Hematopoietic multipotent progenitor cell treated with erythropoietin and hydrocortisone succinate and interleukin-3 and kit ligand, for 17 days (in vitro differentiated cells): ENCODE measurements at places on chromosomes 1 and 21.
A peak's percentile ranks its signal among the peaks of the same experiment; 100 is the strongest.

DNA sequence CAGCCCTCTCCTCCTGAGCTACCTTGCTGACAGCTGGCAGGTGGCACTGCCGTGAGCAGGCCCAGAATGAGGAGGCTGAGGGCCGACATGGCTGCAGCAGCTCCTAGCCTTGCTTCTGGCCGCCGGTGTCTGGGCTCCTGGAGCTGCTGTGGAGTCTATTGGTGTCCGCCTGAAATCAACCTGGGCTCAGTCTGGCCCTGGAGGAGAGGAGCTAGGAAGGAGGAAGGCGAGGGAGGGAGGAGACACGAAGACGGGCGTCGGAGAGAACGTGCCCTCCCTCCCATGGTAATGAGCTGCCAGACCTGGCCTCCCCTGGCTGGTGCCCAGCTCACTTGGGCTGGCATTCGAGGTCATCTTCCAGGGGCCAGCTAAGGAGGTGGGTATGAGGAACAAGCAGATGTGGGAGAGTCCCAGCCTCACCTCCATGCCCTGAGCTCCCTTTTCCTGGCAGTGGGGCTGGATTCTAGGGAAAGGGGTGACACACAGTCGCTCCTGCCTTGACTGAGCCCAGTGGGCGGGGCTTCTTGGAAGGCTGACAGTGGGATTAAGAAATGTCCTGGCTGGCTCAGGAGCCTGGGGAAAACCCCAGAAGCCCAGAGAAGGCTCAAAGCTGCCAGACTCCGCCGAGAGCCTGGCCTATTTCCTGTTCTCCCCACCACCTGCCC is at the start of gene PDZK1IP1:
Gene PDZK1IP1, minus strand, starts transcription at position 193 of the 665 bp plus-strand sequence. Its CDS starts 104 bp downstream, at position 89.
- peak; percentile 90 for DNase-seq

DNA sequence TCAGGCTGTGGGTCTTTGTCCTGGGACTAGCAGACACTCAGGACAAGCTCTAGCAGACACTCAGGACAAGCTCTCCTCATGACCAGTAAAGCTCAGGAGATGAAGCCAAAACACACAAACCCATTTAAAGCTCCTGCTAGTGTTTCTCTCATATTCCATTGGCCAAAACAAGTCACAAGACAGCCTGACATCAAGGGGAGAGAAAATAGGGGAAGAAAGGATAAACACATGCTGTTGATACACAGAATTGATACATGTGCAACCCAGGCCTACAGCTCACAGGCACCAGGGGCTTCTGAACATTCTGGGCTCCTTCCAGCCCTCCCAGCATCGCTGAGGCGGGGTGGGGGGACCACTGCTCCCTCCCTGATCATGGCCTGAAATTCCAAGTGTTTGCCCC is 35.3 kb downstream of the ATF3 start:
- no peak for DNase-seq

DNA sequence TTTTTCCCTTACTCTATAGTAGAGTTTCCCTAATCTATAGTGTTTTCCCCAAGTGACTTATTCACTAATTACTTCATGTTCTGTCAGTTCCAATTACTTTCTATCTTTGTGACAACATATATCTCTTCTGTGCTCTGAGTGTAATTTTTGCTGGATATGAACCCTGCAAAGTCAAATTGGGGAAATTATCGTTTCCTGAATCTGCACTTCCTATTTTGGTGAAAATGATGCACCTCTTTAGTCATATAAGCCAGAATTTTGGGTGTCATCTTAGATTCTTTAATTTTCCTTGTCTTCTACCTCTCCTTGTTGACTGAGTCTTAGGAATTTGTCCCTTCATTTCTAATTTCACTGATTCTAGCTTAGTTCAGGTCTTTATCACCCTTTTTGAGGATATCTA is 33.4 kb upstream of the PRKACB start:
- no peak for DNase-seq

GRCh38 chr1:20840731-20841130 is 53.6 kb upstream of the HP1BP3 start:
- peak; percentile 49 for DNase-seq

DNA sequence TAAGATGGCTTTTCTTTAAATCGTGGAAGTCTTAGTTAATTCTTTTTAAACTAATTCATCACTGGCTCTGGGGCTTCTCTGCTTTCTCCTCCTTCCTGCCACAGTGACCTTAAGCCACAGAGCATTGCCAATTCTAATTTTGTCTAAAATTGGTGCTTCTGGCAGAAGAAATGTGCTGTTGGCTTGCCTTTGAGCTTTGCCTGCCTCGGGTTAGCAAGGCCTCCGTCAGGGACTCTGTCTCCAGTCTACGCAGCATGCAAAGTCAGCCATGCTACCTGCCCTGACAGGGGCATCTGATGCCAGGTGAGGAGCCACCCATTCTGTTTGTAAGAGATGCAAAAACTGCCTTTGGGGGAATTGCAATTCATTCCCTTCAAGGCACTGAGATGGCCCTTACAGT is 25.2 kb downstream of the CLDN14 start:
- no peak for DNase-seq

- no peak for DNase-seq
These were observed 161.2 kb downstream of the PSMG1 start for GRCh38 chr21:39022035-39022434.

GRCh38 chr1:102891868-102892625 is 216.3 kb downstream of the COL11A1 start:
- DNase-seq: no peak

DNA sequence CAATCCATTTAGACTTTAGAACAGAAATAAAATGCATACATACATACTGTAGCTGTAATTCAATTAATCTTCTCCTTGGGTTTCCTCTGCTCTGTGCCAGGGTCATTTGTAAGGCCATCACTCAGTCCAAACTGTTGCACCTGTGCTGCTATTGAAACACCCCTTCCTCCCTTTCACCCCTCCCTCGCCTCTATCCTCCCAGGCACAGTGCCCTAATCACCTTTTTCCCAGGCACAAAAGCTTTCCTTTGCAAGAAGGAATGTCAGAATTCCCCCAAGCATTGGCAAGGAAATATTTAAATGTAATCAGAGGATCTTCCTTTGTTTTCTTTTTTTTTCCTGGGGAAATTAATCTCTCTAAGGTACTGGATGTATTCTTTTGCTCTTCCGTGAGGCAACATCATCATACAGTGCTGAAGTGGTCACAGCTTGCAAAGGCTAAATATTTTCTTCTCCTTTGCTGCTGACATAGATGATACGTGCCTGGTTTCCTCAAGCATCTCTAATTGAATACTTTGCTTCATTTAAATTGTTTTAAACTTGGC is 339.3 kb upstream of the NR5A2 start:
- DNase-seq: no peak

GRCh38 chr1:111976842-111977241 is 12.6 kb downstream of the KCND3 start:
- no peak for DNase-seq

GRCh38 chr1:56045477-56045876 is 533.9 kb downstream of the PLPP3 start:
- no peak for DNase-seq

DNA sequence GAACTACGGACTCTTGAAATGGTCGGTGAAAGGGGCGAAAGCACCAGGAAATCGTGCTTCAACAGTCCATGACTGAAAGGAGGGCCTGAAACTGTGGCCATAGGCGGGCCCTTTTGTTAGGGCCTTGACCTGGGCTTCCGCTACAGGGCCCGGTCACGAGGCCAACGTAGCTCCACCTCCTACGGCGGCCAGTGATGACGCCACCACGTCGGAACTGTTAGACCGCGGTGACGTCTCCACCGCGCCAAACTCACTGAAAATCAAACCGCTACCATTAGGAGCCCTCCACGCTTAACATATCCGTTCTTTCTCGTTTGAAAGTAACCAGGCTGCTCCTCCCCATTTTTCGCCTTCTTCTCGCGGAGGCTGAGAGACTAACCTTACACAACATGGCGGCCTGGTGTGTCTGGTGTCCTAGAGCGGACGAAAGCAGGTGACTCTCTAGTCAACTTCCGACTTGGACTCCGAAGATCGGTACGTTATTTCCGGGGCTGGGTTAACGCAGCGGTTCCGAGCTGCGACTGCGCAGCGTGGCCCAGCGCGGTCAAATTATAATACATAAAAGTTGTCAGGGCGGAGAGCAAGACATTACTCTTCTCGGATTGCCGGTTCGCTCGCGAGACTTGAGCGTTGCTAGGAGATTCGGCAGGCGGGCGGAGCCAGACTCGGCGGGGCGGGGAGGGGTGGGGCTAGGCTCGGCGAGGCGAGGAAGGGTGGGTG is 371 bp upstream of the CACYBP start:
- DNase-seq: peak; percentile 97

DNA sequence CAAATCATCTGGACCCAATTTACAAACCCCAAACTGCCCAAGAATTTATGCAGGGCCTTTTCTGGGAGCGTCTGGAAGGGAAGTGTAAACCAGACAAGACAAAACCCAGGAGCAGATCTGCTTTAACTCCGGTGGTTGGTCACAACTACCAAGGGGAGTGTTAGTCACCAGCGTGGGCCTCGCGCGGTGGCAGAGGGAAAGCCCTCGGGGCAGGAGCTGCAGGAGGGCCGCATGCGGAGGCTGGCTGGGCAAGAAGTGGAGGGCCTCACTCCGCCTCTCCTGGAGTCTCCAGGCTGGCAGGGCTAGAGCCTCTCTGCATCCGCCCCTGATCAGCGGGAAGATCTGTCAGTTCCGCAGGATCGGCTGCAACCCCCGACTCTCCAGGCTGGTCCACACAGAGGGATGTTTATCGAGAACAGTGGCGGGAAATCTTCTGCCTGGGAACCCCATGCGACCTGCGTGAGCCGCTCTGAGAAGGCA is 2.0 kb downstream of the COL24A1 start:
- no peak for DNase-seq

- no peak for DNase-seq
These were observed 248.4 kb upstream of the LRRC7 start for GRCh38 chr1:69319287-69319686.

- DNase-seq: peak; percentile 95
These were observed 9.1 kb downstream of the ITGB2 start for GRCh38 chr21:44911384-44912157.

DNA sequence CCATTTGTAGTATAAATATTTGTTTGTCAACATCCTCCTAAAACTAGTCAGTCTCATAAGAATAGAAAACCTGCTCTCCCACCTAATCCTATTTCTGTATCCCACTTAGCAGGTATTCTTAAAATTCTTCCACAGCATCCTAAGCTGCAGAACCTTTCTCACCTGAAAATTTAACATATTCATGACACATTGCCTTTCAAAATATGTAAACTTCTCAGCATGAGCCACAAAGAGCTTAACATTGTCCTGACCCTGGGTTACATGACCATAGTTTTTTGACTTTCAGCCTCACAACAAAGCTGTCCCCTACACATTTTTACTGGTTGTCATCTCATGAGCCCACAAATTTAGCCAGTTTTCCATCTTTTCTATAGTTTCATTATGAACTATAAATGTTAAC is 712.1 kb downstream of the LTN1 start:
- no peak for DNase-seq

DNA sequence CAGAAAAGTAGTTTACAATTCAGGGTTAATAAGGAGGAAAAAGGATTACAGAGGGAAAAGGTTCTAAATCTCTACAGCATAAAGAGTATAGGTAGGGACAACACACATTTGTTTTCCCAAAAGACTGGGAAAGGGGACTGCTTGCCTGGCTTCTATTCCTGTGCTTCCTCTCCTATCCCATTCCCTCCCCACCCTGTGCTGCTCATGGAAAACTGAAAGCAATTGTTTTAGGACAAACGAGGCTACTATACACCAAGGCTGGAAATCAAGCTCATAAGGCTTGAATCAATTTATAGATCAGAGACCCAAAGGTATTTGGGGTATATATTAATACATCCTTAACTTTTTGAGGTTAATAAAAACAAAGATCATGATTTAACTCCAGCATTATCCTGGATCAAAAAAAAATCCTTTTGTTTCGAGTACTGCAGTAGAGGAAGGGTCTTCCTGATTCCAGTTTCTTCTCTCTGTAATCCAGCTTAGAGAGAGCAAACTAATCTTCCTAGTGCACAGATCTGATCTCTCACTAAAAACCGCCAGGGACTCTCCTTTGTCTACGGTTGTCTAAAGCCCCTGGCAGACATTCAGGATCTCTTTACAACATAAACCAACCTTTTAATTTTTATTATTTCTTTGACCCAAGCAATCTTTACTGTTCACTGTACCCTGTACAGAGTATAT is 37.4 kb upstream of the A3GALT2 start:
- DNase-seq: no peak

DNA sequence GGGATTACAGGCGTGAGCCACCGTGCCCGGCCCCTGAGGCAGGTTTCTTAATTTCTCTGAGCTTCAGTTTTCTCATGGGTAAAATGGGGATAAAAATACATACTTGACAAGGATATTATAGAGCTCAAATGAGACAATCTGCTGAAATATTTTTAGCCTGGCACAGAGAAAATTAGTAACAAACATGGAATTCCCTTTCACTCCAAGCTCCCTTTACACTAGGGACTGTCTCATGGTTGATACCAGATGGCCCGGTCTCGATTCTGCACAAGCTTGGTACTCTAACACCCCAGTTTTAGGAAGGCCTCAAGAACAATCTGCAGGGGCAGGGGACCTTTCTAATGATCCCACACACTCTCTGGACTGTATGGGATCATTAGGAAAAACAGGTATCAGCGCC is 671.7 kb downstream of the SMYD3 start:
- DNase-seq: no peak

GRCh38 chr1:100950781-100951180 is 54.9 kb downstream of the SLC30A7 start:
- no peak for DNase-seq

DNA sequence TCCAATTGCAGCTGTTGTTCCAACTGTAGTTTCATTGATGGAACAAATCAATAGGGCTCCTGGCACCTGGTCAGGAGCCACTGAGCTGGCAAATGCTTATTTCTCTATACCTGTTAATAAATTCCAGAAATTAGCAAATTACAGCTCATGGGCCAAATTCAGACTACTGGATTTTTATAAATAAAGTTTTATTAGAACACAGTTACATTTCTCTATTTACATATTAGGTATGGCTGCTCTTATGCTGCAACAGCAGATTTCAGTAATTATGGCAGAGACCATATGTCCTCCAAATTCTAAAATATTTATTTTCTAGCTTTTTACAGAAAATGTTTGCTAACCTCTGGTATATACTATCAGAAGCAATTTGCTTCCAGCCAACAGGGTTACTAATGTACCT is 47.8 kb downstream of the DUSP10 start:
- DNase-seq: no peak

GRCh38 chr1:236565530-236565929 is 38.8 kb downstream of the HEATR1 start:
- DNase-seq: no peak

- DNase-seq: no peak
These were observed 49.6 kb downstream of the CTTNBP2NL start for GRCh38 chr1:112445596-112445995.
